Activated CD4-positive, alpha-beta T cell treated with anti-CD3 and anti-CD28 coated beads for 24 hours (primary cell): ENCODE measurements at places on chromosomes 13 and 19.

DNA sequence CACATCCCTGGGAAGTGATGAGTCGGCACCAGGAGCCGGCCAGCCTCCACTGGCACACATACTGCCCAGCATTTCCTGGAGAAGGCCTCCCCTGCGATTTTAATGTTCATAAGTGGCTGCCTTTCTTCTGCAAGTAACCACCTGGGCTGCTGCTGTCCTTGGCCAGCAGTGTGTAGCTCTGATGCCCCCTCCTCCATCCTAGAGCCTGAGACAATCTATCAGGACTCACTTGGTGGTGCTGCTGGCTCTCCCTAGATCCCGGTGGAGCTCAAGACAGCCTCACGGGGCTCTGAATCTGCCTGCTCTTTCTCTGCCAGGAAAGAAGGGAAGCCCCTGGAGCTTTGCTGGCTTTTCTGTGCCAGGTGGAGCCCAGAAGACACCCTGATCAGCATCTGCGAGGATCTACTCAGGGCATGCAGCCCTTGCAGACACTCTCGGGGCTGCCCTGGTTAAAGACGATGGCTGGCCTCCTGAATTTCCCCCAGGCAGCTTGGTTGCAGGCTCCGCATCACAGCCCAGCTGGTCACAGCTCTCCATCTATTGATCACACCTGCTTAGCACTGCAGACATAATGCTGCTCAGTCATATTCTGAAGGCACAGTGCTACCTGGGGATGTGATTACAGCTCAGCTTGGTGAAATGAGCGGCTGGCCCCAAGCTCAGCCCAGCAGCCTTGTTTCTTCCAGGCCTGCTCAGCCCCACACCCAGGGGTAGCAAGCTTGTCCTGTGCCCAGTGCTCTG is 122.3 kb downstream of the ZDHHC20 start:
- no peak for DNase-seq

DNA sequence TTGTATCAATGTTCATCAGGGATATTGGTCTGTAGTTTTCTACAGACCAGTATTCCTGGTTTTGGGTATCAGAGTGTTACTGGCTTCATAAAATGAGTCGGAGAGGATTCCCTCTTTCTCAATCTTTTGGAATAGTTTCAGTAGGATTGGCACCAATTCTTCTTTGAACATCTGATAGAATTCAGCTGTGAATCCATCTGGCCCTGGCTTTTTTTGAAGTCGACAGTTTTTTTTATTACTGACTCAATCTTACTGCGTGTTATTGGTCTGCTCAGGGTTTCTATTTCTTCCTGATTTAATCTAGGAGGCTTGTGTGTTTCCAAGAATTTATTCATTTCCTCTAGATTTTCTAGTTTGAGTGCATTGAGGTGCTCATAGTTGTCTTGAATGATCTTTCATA is 11.4 kb downstream of the TEX26 start:
- DNase-seq: no peak

DNA sequence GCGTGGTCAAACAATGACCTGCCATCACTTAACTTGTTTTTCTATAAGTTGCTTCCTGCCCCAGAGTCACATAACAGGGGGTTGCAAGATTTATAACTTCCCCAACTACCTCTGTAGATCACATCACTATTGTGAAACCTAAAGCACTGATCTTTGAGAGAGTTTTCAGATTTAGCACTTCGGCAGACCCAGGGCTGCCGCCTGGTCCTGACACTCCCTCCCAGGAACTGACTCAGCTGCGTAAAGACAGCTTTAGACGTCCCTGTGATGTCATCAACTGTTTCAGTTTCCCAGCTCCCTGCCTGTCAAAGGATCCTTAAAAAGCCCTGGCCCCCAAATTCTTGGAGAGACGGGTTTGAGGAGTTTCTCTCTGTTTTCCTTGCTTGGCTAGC is 33.3 kb downstream of the IGFL2 start:
- DNase-seq: no peak

DNA sequence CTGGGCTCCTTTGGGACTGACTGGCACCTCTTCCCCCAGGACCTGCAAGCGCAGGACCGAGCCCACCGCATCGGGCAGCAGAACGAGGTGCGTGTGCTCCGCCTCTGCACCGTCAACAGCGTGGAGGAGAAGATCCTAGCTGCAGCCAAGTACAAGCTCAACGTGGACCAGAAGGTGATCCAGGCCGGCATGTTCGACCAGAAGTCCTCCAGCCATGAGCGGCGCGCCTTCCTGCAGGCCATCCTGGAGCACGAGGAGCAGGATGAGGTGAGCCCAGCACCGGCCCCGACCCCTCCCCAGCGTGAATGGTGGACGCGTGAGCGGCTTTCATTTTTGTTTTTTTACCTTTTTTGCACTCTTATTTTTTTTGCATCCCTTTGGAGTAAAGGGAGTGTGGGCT is 56.0 kb upstream of the LDLR start:
- DNase-seq: no peak

GRCh38 chr13:46035066-46035465 is 17.5 kb downstream of the ZC3H13 start:
- no peak for DNase-seq

GRCh38 chr19:29552454-29553280 is 26.9 kb downstream of the VSTM2B start:
- no peak for DNase-seq

DNA sequence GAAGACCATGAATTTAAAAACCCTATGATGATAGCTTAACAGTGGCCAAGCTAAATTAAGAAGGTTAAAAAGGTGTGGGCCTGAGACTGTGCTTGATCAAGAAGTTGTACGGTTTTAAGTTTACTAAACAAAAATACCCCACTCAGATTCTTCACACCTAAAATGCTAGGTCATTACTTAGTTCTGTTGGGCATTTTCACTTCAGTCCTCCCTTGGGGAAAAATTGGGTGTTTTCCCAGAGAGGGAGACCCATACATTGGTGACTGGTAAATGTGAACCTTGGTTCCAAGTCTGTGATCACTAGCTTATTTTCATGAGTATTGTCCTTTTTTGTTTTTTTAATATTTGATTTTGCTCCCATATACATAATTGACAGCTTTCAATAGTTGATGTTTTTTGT is 44.4 kb downstream of the MTUS2 start:
- no peak for DNase-seq

- DNase-seq: no peak
Measured at GRCh38 chr13:20457670-20458069, 68.0 kb downstream of the CRYL1 start.

- DNase-seq: no peak
Measured at GRCh38 chr19:15532779-15533521, 24.6 kb downstream of the CYP4F22 start.

GRCh38 chr13:94312511-94313216 is 166.8 kb downstream of the DCT start:
- no peak for DNase-seq

GRCh38 chr13:70923863-70924752 is 815.9 kb upstream of the KLHL1 start:
- DNase-seq: no peak

DNA sequence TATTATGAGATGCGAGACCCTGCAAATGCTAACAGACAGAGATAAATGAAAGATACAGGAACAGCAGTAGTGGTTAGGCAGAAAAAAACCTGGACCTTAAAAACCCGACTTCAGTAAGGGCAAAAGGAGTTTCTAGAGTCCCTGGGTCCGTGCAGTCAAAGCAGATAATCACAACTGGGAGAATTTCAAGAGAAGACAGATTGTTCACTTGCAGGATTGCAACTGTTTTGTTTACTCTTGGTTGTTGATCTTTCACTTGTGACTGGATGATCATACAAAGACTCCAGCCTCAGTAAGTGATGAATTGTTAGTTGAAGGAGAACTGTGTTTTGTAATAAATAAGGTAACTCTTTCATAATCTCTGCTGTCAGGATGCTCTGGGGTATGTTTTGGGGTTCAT is 135.1 kb downstream of the GPC6 start:
- DNase-seq: no peak

GRCh38 chr19:10510301-10510802 is 6.9 kb downstream of the S1PR5 start:
- peak; percentile 50 for DNase-seq

- DNase-seq: peak; percentile 88
Measured at GRCh38 chr19:10580979-10581631, 6.0 kb downstream of the AP1M2 start.

GRCh38 chr13:110399801-110400200 is 92.7 kb downstream of the COL4A2 start:
- DNase-seq: no peak

DNA sequence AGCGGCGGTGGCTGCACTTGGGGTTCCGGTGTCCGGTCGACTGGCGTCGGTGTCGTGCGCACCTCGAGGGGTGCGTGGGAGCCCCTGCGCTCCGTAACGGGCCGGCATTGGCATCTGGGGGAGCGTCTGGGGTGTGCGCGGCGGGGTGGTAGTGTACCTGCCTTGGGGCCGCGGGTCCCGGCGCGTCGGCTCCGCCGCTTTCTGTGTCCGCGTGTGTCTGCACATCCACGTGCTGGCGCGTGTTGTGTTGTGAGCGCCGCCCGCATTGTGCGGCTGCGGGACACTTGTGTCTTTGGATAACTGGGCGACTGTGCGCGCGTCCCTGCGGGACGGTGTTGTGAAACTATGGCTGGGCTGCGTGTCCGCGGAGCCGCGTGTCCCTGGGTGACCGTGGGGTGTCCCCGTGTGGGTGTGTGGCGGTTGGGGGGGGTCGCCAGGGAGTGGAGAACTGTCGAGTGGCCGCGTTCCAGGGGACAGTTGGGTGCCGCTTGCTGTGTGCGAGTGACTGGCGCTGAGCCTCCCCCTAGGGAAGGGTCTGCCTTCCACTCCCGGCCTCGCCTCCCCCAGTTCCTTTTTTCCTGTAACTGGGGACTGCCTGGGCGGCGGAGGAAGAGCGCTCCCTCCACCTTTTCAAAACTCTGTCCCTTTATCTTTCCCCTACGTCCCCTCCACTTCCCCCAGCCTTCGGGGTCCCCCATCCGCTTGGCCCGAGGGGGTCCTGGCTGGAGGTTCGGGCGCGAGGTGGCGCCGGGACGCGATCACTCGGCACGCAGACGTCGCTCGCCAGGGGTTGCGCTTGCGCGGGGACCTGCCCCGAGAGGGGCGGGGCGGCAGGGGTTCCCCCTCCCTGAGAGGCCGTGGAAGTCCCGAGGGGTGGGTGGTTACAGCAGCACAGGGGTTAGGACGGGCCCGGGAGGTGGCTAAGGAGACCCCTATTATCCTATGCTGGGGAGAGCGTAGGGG is 5.7 kb upstream of the NFIC start:
- peak; percentile 75 for DNase-seq

GRCh38 chr13:79679334-79679733 is 198.4 kb downstream of the NDFIP2 start:
- peak; percentile 2 for DNase-seq

DNA sequence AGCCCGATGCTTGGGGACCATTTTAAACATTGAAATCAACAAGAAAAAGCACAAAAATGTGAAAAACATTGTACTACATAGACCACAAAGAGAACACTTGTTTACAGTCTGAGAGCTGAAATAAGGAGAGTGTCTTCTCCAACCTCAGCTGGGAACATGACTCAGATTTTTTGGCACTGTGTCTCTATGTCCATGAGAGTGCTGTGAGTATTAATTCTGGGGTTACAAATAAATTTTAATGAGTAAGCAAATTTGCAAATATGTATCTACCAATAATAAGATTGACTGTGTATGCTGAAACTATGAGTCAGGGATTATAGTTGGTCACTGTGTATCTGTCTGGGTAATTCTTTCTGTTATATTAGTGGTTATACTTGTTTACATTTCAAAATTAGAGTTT is 174.0 kb downstream of the DCT start:
- no peak for DNase-seq

DNA sequence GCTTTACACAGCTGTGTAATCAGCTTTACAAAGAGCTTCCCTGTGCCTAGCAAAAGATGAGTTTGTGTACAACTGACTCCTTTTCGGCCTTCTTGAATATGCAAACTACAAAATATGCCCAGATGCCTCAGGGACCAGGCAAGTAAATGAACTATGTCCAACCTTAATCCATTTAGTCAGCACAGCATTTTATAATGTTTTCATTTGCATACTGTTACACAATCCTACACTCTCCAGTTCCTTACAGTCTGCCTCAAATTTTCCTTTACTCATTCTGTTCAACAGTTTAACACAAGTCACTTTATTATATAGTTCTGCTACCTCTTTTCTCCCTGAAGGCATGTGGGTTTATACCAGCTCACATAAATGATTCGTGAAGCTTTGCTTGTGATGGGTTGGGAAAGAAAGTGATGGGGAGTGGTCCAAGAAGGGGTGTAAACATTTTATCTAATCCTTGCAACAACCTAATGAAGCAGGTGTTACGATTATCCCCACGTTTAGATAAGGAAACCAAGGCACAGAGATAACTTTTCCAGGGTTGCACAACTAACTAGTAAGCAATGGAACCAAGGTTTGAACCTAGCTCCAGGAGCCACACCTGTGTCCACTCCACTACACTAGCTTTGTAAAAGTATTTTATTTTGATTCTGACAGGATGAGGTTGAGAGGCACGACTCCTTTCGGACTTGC is 3.3 kb upstream of the USP12 start:
- DNase-seq: no peak

- DNase-seq: no peak
Measured at GRCh38 chr13:106143392-106143791, 392.1 kb downstream of the EFNB2 start.

DNA sequence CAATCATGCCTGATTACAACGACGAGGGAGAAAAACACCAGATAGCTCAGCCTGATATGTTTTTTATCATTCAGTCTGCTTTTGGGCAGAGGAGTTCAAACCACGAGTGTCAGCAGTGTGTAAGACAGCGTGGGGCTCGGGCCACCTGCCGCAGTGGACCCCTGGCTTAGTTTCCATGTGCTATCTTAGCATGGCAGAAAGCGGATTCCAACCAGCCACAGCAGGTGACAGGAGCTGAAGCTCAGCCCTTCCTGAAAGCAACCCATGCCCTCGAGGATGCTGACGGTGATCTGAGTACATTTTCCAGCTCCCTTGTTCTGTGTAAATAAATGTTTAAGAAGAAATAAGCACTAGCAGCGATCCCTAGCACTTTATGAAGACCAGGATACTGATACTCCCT is 32.2 kb upstream of the MBNL2 start:
- DNase-seq: no peak

DNA sequence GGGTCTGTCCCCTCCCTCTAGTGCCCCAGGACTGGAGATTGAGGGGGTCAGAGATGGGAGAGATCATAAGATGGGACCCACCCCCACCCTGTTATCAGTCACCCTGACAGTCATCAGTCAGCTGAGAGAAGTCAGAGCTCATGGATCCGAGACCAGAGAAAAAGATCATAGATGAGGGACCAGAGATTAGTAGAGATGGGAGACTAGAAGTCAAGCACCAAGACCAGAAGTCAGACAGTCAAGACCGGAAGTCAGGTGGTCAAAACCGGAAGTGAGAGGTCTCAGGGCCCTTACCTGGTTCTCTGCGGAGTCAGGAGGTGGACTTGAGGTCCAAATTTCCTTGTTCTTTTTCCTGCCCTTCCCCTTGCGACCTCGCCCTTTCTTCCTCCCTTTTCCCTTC is 7.0 kb downstream of the COL5A3 start:
- no peak for DNase-seq

DNA sequence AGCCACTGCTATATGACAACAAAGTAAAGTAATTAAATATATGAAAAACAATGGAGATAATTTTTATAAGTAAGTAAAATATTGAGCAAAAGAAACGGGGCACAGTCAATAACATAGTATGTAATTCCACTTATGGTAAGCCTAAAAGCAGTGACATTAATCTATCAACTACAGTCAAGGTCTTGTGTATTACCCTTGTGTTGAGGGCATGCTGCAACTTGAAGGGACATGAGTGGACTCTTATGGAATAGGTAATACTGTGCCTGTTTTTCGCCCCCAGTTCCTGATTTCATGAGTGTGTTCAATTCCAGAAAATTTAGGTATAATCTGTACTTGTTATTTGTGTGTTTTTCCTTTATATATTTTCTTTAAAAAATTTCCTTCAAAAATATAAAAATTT is 201.3 kb upstream of the SLITRK6 start:
- no peak for DNase-seq

GRCh38 chr19:10818301-10819123 is 17.5 kb downstream of the TMED1 start:
- DNase-seq: no peak
